Effector CD4-positive, alpha-beta T cell (primary cell): ENCODE measurements at places on chromosomes 6 and 20.

DNA sequence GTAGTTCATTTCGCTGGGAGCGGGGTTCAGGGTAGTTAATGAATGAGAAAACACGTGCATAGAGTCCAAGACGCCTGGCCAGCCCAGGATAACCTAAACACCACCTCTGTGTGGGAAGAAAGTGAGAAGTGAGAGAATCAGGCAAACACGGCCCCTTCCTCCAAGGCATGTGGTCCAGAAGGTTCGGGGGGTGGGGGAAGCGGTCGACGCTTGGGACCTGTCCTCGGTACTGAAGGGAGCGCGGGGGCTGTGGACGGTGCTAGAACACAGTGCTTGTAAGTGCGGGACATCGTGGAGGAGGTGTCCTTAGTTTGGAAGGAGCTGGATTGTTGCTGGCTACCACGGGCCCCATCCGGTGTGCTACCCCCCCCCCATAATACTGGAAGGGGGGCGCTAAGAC, 1.7 kb upstream of the VSTM2L start:
- no peak for DNase-seq

DNA sequence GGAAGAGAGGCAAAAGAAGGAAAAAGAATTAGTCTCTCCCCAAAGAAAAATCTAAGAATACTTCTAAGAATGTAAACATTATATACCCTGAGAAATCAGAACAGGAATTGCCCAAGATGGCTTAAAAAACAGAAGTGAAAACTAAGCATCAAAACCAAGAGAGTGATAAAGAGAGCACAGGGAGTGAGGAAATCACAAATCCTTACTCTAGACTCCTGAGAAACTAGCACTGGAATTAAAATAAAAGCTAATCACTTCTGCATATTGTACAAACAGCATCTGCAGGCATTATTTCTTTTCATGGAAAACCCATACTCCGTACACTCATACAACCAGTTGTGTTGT, 285.7 kb downstream of the BTBD9 start:
- no peak for DNase-seq

- DNase-seq = no peak
Measured at GRCh38 chr20:21006611-21007010, 99.5 kb downstream of the LINC00237 start.

DNA sequence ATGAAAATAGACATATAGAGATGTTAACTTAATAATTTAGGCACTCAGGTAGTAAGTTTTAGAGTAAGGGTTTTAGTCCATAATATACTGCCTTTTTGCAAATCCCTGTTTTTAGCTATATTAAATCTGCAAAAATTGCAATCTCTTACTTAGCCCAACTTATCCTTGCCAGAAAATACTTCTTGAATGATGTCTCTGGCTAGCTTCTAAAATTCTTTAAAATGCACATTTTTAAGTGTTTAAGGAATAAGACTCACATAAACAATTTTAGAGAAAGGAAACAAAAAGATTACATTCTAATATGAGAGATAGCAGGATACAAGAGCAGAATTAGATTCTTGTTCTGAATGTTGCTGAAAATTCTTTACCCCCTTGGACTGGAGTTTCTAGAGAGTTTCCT, 25.8 kb upstream of the RFPL4B start:
- no peak for DNase-seq

DNA sequence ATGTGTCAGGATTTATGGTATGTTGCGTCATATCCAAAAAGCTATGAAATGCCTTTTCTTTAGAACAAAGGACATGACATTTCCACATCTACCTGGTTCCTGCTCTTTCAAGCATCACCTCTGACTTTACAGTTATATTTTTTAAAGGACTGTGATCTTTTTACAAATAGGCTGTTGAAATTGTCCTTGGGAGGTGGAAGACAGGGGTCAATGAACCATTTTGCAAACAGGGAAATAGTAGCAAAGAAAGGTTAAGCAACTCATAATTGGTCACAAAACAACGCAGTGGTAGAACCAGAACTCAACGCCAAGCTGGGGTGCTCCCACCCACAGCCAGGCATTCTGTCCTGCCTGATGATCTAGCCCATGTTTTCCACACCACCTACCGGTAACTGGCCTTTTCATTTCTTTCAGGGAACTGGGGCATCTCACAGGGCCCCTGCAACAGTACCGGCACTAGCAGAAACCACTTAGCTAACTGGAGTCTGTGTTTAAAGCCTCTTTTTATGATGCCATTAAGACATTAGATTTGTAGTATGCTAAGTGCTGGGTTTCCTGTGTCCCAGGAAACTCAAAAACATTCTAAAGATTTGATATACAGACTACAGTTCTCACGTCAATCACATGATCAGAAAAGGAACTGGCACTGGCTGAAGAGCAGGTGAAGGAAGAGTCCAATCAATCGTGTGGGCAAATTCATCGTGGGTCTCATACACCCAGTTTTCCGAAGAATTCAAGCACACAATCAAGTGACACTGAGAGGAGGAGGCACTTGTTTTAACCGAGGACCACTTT, 13.9 kb downstream of the ZNF217 start:
- DNase-seq = no peak

DNA sequence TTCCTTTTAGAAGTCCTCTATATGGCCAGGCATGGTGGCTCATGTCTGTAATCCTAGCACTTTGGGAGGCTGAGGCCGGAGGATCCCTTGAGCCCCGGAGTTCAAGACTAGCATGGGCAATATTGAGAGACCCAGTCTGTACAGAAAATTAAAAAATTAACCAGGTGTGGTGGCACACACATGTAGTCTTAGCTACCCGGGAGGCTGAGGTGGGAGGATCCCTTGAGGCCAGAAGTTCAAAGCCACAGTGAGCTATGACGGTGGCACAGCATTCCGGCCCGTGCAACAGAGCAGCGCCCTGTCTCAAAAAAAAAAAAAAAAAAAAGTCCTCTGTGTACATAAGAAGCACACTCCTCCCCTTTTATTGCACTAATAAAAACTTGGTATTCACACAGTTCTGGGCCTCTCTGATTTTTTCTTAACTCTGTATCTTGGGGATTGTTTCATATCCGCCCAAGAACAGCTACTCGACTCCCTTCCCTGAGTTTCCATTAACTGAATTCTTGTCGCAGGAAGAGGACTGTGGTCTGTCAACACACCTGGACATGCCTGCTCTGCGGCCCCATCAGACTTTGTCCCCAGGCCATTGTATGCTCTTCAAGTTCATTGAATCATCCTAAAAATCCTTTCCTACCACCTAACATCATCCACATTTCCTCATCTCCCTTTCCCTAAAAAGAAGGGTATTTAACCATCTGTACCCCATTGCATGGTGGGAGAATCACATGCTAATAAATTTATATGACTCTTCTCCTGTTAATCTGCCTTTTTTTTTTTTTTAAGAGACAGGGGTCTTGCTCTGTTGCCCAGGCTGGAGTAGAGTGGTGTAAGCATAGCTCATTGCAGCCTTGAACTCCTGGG, 25.9 kb upstream of the PPP1R3G start:
- DNase-seq = no peak

DNA sequence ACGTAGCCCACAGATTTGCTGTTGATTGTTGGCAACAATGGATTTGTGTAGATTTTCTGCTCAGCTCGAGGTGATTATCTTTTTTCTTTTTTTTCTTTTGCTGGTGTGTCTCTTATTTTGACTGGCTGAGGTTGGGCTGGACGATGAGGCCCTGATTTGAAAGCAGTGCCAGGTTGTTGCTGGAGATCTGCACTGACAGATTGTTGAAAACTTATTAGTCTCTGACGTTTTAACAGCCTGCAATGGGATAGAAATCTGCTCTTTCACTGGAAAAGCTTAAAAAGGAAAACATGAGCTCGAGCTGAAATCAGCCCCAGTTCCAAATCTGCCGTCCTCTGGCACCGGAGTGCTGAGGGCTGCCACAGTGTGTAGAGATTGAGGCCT, 87.7 kb downstream of the PDE7B start:
- DNase-seq = no peak

DNA sequence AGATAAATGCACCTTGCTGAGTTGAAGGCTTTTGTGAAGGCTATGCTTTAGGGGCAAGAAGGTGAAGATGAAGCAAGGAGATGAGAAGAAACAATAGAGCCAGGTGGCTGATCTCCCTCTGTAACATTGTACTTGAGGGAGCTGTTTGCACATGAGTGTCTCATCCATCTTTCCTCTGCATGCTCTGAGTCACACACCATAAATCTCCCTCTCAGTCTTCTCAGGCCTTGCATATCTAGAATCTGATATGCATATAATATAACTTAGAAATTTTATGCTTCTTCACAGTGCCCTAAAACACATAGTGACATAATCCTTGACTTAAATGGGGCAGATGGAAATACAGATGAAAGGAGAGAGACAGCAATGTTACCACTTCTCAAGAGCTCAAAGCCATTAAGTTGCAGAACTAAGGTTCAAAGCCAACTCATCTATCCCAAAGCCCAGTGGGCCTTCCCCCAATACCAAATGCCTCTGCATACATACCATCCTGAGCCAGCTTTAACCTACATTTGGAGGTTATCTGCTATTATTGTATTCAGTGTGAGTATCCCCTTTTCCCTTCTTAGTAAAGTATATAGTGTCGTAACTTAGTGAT, 62.4 kb upstream of the STXBP5 start:
- DNase-seq = no peak

DNA sequence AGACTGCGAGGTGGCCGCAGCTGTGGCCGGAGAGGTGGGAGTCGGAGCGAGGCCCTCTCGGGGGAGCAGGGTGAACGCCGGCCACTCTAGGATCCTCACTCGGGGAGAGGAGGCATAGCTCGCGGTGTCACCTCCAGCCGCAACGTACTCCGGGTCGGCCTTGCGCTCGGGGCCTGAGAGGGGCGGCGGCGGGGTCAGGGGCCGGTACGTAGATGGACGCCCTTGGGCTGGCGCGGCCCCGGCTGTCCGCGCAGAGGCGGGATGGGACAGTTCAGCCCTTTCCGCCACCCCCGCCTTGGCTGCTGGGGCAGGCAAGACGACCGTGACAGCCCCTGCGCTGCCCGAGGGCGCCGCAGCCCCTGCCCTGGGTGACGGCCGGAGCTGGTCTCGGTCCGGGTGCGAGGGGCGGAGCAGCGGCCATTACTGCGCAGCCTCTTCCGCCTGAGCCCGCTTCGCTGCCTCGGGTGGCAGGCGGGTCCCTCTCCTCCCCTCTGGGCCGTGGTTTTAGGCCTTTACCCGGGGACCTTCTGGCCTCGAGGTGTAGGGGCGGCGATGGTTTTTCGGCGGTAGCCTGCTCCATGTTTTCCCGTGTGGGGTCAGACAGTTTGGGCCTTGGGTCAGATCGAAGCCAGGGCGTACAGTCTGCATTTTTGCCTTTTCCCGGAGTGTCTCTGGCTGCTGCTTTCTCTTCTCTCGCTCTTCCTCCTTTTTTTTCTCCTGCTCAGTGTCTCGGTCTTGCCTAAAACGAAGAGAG, 405 bp downstream of the RNF146 start:
- DNase-seq = peak; percentile 23

GRCh38 chr20:21702553-21703470, 2.7 kb upstream of the PAX1 start:
- no peak for DNase-seq

DNA sequence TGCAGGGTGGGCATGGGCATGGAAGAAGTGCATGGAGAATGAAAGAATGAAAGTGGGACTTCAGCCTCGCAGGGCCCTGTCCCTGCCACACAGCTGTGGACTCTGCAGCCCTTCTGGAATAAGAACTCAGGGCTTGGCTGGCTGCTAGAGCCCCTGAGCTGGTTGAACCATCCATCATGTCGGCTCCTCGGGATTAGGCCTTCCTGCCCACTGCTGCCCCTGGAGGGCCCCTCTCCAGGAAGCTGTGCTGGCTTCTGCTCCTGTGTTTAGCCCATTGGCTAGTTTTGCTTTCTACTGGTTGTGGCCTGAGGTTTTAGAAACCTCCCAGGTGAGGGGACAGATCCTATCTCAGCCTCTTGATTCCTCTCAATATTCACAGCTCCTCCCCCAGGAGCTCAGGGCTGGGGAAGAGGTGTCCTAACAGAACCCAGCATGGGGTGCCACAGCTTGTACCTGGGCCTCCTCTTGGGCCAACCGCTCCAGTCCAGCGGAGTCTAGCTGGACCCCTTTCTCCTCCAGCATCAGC, 7.9 kb downstream of the AARS2 start:
- no peak for DNase-seq

- no peak for DNase-seq
Measured at GRCh38 chr6:91063362-91063761, 476.5 kb upstream of the MAP3K7 start.

DNA sequence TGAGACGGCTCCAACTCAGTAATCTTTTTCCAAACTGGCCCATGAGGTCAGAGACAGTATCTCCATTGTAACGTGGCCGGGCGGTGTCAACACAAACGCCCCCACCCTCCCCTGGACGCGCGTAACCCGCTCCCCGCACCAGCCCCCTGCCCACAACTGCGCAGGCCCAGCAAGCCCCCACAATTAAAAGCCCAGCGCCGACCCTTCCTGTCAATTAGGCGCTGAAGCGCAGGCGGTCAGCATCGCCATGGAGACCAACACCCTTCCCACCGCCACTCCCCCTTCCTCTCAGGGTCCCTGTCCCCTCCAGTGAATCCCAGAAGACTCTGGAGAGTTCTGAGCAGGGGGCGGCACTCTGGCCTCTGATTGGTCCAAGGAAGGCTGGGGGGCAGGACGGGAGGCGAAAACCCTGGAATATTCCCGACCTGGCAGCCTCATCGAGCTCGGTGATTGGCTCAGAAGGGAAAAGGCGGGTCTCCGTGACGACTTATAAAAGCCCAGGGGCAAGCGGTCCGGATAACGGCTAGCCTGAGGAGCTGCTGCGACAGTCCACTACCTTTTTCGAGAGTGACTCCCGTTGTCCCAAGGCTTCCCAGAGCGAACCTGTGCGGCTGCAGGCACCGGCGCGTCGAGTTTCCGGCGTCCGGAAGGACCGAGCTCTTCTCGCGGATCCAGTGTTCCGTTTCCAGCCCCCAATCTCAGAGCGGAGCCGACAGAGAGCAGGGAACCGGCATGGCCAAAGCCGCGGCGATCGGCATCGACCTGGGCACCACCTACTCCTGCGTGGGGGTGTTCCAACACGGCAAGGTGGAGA, at the start of the genes HSPA1A and HSPA1L:
Gene HSPA1A, plus strand, starts transcription at position 519 of the 814 bp plus-strand sequence. Its CDS starts 214 bp downstream, at position 733.
Gene HSPA1L, minus strand, starts transcription at position 259 of the 814 bp plus-strand sequence. CDS start 3,311 bp downstream, outside the sequence.
- peak; percentile 39 for DNase-seq

- DNase-seq = no peak
Measured at GRCh38 chr6:159298840-159299239, 129.6 kb downstream of the FNDC1 start.

DNA sequence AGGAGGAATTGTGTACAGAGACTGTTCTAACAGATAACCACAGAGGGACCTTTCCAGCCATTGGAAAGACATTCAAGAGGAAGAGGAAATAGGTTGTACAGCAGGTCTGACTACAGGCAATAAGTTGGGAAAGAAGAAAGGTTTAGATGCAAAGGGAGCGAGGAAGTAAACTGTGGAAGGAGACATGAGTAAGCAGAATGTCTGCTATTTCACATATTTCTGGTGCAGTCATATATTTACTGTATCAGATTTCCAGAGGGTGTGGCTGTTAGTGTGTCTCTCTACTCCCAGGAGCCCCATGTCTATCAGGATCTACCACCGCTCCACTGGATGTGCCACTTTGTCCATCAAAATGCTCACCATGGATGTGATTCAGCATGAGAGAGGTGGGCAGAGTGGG, 25.9 kb downstream of the MRS2 start:
- no peak for DNase-seq

DNA sequence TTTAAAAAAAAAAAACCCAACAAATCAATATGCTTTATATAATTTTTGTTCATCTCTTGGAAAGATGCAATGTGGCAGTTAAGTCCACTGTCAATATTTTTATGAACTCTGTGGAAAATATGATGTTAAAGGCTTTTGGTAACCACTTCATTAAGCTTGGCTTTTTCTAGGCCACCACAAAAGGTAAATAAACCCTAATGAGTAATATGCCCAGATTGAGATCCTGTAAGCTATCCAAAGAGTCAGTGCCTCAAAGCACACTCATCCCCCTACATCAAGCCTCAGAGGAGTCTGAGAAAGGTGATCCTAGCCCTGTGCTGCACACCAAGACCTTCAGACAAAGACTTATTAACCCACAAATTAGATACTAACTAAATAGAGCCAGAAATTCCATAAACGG, 121.1 kb downstream of the CDC5L start:
- no peak for DNase-seq
